Memory B cell (primary cell): ENCODE measurements at places on chromosomes 6 and 20.

DNA sequence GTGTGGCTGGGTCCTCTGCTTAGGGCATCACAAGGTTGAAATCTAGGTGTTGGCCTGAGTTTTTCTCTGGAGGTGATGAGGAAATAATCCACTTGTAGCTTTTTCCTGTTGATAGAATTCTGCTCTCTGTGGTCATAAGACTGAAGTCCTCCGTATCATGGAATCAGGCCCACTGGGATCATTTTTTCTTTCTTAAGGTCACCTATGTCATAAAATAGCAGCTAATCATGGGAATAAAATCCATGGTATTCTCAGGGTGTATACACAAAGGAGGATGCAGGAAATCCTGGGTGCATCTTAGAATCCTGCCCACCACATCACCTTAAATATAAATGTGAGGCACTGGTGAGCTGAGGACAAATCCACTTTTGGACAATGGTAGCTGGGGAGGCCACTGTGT, 72.7 kb downstream of the PRDM1 start:
- DNase-seq, result no peak

DNA sequence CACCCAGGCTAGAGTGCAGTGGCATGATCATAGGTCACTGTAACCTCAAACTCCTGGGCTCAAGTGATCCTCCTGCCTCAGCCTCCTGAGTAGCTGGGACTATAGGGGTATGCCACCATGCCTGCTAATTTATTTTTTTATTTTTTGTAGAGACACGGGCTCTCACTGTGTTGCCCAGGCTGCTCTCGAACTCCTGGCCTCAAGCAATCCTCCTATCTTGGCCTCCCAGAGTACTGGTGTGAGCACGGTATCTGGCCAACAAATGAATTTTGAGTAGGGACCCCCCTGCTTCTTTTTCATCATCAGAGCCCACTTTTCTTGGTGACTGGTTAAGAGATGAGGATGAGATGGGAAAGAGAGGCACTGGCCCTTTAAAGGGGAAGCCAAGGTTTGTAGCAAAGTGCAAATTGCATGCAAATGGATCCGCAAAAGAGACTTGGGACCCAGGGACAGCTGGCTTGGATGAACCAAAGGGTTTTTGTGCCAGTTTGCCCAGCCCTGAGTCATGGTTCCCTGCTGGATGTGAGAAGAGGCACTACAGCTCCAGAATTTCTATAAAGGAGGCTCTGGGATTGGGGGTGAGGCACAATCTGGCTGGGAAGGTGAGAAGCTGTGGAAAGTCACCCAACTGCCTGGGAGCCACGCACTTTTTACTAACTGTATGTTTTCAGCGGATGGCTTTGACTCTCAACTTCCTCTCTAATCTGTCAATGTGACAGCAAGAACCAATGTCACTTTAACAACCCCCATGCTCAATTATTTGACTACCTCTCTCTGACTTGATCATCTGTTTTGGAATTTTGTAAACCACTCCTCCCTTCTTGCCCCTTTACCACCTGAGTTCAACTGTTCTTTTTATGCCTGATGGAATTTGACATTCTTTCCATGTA, 58.7 kb upstream of the RNF24 start:
- DNase-seq, result no peak

DNA sequence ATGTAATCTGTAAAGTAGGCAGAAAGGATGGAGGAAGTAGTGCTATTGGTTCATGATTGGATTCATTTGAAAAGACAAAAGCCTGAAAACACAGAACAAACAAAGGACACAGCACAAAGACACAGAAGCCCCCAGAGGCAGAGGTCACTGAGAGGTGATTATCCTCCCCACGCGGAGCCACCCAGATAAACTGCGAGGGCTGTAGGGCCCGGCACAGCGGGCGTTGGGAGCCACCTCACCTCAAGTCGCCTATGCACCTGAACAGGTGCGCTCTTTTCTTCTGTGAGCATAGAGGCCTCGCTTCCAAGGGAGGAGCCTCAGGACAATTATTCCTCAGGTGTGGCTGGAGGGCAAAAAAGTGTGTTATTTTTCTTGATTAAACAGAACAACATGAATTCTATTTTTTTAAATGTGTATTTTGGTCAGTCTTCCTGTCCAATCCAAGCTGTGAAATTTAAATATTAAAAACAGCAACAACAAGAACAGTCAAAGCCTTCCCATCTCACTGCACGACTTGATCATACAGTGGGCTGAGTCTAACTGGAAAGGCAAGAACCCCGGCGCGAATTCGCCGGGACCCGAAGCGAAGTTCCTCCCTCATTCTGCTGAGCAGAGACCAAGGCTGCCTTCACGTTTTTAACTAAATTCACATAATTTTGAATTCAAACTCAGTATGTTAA, 205.3 kb downstream of the THBS2 start:
- no peak for DNase-seq

DNA sequence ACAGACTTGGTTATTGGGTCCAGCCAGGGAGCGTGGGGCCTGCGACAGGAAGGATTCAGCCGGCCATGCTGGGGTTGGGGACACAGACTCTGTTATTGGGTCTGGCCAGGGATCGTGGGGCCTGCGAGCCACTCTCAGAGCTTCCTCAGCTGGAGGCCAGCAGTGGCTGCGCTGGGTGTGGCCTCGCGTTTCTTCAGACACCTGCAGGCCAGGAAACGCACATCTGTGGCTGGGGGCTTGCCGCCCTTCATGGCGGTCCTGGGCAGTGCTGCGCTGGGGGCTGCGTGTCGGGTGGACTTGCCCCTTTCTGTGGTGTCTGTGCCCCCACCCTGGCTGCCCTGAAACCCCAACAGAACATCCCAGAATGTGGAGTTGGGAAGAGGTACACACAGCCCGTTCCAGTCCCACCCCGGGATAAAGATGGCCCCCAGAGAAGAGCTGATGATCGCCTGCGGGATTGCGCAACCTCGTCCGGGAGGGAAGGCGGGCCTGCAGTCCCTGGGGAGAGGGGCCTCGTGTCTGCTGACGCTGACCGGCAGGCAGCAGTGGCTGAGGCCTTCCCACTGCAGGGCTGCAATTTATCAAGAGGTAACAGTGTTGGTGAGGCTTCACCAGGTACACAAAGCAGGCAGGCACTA, 16.9 kb upstream of the MTG2 start:
- no peak for DNase-seq

DNA sequence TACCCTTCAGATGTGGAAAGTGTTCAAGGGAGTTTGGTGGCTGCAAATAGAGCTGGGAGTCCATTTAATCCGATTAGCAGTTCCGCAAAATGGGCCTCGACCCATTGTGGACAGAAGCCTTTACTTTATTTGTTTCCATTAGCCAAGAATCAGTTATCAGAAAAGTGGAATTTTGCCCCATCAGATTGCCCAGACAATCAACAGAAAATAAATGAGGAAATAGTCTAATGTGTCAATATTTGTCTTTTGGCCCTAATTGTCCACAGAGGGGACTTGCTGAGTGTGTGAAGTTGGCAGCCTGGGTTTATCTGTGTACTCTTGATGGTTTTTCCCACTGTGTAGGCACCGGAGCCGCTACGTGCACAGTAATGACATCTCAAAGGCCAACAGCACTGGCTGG, 134.3 kb downstream of the LINC00237 start:
- DNase-seq, result no peak

GRCh38 chr6:149885888-149886287, 12.0 kb downstream of the RAET1E start:
- DNase-seq, result no peak

DNA sequence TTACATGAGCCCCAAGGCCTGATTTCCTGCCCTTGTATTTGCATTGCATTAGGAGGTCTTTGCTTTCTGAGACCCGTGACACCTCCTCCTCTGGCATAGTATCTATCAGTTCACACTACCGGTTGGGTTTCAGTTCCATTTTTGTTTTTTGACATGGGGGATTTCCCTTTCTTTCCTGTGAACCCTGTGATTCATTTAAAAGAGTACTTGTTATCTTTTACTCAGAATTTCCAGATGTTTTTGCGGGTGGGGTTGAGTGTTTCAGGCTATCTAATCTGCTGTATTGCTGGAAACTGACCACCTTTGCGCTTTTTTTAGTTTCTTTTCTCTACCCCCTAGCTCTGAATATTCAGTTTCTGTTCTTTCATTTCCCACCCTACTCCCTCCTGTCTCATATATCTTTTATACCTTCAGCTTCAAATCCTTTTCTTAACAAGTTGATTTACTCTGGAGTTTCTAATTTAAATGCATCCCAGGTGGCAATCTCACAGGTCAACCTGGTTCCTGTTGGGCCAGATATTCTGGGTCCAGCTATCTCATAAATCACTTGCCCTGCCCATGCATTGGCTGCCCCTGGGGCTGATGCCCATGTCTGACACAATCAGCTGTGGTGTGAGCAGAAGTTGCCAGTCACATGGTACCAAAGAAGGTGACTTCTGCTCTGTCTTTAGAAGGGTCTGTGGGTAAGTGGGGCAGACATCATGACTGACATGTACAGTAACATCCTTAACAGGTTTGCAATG, 14.3 kb upstream of the NCOA3 start:
- DNase-seq, result peak; percentile 55

- no peak for DNase-seq
These were observed 382.7 kb downstream of the UTRN start for GRCh38 chr6:144667532-144668503.

GRCh38 chr20:45581702-45582101, 2.6 kb upstream of the WFDC8 start:
- no peak for DNase-seq

DNA sequence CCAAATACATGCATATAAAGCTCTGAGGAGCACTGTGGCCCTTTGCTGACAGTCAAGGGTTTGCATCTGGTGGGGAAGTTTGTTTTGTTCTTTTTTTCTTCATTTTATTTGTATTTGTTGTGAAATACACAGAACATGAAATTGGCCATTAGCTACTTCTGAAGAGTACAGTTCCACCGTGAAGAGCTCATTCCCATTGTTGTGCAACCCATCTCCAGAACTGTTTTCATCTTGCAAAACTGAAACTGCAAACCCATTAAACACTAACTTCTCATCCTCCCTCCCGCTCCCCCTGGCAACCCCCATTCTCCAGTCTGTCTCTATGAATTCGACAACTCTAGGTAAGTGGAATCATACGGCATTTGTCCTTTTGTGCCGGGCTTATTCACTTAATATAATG, 231.3 kb downstream of the TFAP2C start:
- no peak for DNase-seq

- DNase-seq, result no peak
These were observed 9.4 kb downstream of the TFAP2A start for GRCh38 chr6:10405513-10405900.

GRCh38 chr20:59434960-59435359, 134.5 kb downstream of the EDN3 start:
- no peak for DNase-seq

- DNase-seq, result no peak
These were observed 47.6 kb downstream of the BACH2 start for GRCh38 chr6:90249034-90249433.

GRCh38 chr20:47232518-47232917, 124.0 kb downstream of the ZMYND8 start:
- no peak for DNase-seq

DNA sequence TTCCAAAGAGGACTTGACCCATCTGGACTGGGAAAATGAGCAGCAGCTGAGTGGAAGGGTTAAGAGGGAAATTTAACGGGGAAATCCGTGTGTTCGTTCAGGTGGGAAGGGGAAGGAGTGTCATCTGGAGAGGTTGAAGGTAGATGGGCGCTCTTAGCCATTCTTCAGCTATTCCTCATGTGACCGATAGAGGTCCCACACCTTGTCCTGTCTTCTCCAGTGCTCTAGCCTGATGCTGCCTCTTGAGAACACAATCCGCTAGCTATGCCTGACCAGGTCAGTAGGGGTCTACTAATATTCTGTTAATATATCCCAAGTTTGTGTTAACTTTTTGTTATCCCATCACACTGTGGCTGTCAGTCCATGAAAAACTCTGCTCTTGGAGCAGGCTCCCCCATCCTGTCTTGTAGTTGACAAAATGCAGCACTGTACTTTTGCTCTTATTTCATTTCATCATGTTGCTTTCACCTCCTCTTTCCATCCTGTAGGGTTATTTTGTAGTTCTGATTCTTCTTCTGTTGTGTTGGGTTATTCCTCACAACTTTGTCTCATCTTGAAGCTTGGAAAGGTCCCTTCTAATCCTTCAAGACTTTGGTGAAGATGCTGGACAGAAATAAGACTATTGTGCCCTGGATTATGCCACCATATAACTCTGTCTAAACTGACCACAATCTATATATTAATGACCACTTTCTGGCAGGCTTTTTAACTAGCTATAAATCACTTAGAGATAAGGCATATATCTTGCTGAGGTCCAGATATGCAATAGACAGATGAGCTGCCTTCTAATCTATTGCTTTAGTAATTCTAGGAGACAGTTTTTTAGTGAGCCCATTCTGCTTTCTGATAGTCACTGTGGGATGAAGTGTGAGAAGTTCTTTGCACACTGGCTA, 123.4 kb upstream of the SUPT3H start:
- DNase-seq, result no peak

DNA sequence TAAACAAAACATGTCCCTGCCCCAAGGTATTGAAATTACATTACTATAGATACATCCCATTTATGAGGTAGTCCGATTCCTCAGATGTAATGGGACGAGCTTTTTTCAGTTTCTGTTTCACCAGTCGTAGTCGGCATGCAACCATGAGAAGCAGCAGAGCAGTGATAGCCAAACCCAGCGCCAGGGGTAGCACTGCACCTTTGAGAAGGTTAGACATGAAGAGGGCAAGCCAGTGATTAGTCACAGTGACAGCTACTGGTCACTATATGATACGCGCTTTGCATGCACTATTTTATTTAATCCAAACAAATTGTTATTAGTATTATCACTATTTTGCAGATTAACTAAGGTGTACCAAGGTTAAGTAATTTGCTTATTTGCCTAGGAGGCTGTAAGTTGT, 43.7 kb downstream of the LRP11 start:
- DNase-seq, result no peak

DNA sequence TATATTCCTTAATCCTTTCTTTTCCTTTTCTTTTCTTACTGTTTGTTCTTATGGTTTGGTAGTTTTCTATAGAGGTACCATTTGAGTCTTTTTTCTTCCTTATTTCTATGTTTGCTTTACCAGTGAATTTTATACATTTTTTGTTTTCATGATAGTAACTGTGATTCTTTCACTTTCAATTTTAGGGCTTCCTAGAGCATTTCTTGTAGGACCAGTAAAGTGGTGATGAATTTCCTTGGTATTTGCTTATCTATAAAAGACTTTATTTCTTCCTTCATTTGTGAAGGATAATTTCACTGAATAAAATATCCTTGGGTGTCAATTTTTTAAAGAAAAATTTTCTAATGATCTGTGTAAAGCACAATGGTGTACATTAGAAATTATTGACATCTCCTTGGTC, 637.4 kb downstream of the CD109 start:
- no peak for DNase-seq

GRCh38 chr6:89357390-89357789, 4.9 kb upstream of the UBE2J1 start:
- no peak for DNase-seq
